GM04503 (cell line): ENCODE measurements at places on chromosomes 1 and 21.

DNA sequence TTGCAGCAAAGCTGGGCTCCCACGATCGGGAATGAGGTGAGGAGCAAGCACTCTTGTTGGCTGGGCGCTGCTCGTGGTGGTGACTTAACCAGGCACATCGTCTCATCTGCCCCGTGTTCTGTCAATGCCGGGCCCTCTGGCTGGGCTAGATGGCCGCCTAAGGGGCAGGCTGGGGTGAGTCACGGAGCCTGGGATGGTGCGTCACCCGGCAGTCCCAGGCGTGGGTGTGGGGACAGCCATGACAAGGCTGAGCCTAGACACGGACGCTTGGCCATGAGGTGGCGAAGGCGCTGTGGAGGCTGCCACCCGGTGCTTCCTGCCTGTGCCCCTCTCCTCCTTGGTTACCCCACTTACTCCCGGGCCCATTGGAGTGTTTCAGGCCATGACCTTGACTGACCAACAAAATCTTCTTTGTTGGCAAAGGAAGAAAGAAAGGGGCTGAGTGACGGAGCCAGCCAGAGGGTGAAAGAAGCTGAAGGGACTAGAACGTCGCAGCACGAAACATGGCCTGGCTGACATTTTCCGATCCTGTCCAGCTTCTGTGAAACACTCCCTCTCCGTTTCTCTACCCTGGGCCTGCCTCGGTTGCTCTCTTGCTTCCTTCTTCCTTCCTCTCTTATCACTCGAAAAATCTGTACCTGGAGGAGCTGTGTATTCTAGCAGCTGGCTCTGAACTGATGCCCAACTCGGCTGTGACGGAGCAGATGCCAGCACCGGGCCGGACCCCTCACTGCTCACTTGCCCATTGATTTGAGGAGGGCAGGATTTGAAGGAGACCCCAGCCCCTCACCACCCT lies 596 bp downstream of the CD247 start:
- no peak for DNase-seq

- no peak for DNase-seq
These were observed 3.5 kb upstream of the UBR4 start for GRCh38 chr1:19213580-19213979.

- no peak for DNase-seq
These were observed 174.5 kb upstream of the RUNX1 start for GRCh38 chr21:35223480-35224156.

- DNase-seq: no peak
These were observed 10.0 kb upstream of the RCSD1 start for GRCh38 chr1:167620002-167620401.

GRCh38 chr1:222970040-222970439 lies 155.2 kb downstream of the DISP1 start:
- no peak for DNase-seq

GRCh38 chr1:37135032-37135431 lies 100.7 kb upstream of the GRIK3 start:
- no peak for DNase-seq

GRCh38 chr1:41467673-41468072 lies 16.8 kb downstream of the EDN2 start:
- no peak for DNase-seq

DNA sequence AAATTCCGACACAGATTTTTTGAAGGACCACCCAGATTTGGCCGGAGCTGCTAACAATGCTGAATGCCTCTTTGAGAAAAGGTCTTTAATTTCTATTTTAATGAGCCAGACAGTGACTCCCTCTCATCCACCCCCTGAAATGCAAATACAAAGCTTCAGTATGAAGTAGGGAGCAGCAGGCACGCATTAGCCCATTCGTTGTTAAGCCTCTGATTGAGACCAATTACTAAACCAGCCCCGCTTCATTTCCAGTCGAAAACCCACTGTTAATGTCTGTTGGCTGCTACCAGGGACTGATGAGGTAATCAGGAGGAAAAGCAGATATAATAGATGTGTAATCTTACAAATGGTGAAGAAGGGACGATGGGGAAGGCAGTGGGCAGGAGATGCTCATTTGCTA lies 4.8 kb upstream of the C8A start:
- no peak for DNase-seq

DNA sequence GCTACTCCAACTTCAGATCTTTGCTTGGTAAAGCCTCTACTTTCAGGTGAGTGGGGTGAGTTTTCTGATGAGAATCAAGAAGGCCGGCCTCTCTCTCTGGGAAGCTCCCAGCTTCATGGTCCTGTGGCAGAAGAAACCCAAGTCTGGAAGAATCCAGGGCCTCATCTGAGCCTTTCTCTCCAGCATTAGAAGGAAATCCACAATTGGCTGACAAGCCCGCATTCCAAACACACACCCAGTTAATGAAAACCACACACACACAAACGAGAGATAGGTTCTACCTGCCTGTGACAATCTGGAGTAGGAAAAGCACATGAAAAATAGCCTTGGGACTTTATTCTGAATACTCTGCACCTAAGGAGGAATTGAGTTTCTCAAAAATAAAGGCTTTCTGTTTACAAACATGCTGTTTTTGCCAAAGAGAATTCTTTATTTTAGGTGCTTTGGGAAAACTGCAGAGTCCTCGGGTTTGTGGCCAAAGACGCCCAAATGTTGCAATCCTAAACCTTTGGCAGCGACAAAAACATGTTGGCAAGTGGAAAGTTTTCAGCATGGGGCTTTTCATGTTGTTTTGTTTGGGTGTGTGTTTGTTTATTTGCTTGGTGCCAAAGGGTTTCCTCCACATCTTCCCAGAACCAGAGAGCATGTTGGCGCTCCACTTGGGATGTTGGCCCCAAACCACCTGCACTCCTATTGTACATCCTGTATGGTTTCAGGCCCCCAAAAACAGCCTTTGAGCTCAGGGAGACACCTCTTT lies 216.2 kb downstream of the SETD4 start:
- peak; percentile 20 for DNase-seq

- DNase-seq: no peak
These were observed 864.4 kb downstream of the USP25 start for GRCh38 chr21:16594191-16594590.

GRCh38 chr1:54884768-54885167 lies 2.2 kb downstream of the DHCR24 start:
- no peak for DNase-seq

- DNase-seq: no peak
These were observed 11.6 kb downstream of the SUCO start for GRCh38 chr1:172544481-172545104.

- DNase-seq: no peak
These were observed 61.2 kb downstream of the TOR1AIP2 start for GRCh38 chr1:179816196-179816960.

- no peak for DNase-seq
These were observed 17.7 kb upstream of the SNX27 start for GRCh38 chr1:151594143-151594625.

DNA sequence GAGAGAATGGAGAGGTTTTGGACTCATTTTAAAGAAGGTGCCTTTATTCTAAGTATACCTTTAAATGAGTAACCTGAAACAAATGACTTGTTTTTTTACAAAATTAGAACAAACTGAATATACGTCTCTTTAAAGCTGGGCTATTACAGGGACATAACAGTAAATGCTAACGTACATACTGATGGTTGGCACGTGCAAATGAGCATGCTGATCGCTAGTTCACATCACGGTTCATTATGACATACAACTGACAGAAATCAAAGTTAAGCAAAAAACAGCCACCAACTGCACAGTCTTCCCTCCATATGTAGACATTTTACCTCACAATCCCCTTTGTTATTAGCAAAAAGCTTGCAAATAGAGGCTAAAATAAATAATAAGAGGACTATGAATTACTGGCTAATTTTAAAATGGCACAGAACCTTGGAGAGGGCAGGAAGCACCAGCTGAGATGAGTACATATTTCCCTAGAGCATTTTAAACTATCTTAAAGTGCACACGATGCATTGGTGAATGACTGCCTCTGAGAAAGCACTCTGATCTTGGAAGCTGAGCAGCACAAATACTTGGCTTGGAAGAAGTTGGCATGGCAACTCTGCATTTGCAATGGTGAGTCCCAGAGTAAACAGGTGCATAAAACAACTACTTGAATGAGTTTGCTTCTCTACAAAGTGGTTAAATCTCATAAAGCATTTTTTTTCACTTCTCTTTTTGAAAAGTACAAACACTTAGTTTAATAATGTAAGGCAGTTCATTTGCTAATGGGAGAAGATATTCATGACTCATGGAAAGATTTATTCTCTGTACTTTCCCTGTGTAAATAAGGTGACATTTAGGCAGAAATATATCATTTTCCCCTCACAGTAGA lies 204.7 kb downstream of the LHX8 start:
- no peak for DNase-seq

- DNase-seq: no peak
These were observed 58.2 kb downstream of the FNBP1L start for GRCh38 chr1:93506126-93506525.

- DNase-seq: no peak
These were observed 250.9 kb downstream of the MATN1 start for GRCh38 chr1:30472526-30472925.

GRCh38 chr1:44672254-44672955 lies 1.9 kb downstream of the TMEM53 start:
- no peak for DNase-seq

- no peak for DNase-seq
These were observed 95.6 kb upstream of the CACNA1E start for GRCh38 chr1:181387702-181388101.

GRCh38 chr1:211606914-211607753 lies 28.2 kb upstream of the SLC30A1 start:
- no peak for DNase-seq

DNA sequence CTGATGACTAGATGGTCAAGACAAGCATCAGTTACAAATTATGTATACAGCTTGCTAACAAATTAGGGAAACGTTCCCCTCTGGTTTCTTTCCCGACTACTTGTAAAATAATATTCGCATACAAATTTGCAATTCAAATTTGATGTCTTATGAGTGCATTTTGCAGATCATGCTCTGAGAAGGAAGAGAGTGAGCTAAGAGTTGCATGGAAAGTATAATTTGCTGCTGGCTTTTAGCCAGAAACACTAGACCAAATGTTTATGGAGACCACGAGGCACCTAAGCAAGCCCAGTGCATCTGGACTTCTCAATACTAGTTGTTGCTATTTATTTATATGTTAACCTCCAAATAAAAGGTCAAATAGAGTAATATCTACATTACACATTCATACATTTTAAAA lies 216.0 kb downstream of the SMYD3 start:
- DNase-seq: no peak

DNA sequence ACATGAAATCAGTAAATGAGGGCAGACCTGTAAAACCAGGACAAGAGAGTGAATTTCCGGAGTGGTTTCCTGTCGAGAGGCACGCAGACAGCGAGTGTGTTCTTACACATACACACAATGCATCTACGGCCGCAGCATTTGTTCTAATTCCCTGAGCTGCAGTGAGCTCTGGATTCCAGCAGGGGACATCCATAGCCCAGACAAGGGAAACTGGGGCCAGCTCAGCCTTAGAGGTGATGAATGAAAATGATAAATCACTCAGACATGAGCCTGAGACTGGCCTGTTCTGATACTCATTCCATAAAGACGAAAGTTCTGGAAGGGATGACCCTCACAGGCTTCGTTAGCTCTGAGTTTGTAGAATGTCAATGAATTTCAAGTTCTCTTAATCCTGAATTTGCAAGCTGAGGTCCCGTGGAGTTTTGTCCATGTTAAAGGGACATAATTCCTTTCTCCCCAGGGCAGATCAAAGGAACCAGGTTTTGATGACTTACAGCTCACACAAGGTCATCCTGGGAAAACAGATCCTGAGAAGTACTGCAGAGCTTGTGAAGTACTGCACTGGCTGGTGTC lies 207.9 kb upstream of the C1orf87 start:
- no peak for DNase-seq

DNA sequence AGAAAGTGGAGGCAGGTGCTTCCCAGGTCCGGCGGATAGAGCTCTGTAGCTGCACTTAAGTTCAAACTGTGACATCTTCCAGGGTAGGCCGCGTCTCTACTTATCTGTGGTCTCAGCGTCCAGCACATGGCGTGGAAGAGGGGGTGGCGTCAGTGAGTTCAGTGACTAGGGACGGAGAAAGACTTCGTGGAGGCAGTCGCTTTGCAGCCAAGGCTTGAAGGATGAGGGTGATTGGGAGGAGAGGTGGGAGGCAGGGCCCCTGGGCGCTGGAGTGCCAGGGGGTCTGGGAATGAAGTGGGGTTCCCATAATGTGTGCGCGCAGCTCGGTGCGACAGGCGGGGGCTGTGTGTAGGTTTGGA lies 444 bp upstream of the AGO1 start:
- DNase-seq: no peak

DNA sequence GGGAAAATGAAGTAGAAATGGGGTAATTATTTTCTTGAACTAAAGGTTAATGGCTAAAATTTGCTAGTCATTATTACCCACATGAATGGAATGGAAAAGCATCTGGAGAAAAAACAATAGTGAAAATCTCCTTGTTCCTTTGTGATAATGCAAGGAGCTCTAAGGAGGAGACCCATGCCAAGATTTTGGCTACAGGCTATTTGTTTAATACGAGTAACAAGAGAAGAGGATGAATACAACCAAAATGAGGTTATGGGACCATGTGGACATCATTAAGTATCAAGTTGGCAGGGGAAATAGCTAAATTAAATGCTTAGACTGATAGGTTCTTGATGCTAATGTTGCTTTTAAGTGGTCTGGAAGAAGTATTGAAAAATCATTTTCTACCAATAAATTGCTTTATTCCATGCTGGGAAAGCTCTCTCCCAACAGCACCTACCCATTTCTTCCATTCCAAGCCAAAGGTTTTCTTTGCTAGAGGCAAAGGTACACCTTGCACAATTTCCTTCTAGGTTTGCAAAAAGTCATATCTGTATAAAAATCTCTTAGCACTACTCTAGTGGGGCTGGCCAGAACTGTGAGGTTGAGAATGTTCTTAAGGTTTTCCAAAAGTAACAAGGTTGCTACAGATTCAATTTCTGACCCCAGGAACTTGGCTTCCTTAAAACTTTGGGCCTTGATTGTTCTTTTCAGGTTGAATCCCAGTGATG lies 100.2 kb downstream of the SMYD2 start:
- no peak for DNase-seq

- peak; percentile 45 for DNase-seq
These were observed 108.4 kb downstream of the NEK7 start for GRCh38 chr1:198265073-198265661.

GRCh38 chr1:59520827-59521418 lies 224.0 kb downstream of the FGGY start:
- no peak for DNase-seq

DNA sequence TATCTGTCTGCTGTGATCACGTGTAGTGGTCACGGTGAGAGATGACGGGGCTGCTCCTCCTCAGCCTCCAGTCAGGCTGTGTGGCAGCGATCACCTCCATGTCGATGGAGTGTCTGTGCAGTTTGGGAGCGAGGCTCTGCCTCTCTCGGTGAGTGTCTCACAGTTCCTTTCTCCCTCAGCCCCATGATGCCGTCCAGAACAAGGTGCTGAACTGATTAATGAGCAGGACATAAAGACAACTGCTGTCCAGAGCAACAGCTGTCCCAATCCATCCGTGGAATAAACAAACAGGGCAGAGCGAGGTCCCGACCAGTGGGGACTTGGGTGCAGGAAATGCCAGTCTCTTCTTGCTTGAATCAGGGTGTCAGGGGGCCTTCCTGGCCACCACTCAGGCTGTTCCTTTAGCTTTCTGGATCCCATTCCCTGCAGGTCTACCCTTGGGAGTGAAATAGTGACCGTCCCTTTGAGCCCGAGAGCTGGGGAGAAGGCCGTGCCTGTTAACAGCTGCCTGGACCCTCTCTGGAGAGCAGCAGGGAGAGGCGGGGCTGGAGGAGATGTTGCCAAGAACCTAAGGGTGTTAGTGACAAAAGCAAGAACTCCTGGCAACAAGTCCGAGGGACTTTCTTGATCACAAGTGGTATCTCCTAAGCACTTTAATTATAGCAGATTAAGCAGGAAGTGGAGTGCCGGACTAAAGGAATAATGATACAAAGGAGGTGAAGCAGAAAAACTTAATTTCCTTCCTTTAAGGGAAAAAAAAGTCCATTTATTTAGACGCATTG lies 443.9 kb downstream of the KIF26B start:
- DNase-seq: no peak
